T-helper 17 cell (primary cell): ENCODE measurements at places on chromosomes 11 and 22. TPM values are rescaled to one million over a fixed set of nuclear protein-coding genes. Genes with fewer than 3 reads are reported as not detected.

- DNase-seq, result no peak
Measured at GRCh38 chr22:39893526-39893925, at the start of gene ENTHD1. Gene ENTHD1, minus strand, starts transcription at chr22:39893760. Its CDS starts 6,012 bp downstream, at chr22:39887748.

DNA sequence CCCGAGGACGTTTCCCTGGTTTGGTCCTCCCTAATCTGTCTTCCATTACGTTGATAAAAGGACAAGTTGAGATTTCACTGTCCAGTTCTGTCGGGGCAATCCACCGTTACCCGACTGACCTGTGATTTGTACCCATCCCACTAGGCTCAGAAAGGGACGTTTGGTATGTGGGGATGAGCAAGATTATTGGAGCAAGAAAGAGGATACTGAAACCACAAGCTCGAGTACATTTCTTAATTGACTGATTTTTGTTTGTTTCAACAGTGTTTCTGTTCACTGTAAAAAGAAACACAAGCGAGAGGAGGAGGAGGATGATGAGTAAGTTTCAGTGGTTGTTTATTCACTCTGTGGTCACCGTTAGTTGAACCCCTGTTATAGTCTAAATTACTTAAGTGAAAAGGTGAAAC, 969 bp downstream of the CCDC117 start:
- DNase-seq, result no peak

- DNase-seq, result no peak
Measured at GRCh38 chr11:14288189-14288935, 70.6 kb downstream of the RRAS2 start.

Gene ALX4
- total RNA-seq, result not detected

DNA sequence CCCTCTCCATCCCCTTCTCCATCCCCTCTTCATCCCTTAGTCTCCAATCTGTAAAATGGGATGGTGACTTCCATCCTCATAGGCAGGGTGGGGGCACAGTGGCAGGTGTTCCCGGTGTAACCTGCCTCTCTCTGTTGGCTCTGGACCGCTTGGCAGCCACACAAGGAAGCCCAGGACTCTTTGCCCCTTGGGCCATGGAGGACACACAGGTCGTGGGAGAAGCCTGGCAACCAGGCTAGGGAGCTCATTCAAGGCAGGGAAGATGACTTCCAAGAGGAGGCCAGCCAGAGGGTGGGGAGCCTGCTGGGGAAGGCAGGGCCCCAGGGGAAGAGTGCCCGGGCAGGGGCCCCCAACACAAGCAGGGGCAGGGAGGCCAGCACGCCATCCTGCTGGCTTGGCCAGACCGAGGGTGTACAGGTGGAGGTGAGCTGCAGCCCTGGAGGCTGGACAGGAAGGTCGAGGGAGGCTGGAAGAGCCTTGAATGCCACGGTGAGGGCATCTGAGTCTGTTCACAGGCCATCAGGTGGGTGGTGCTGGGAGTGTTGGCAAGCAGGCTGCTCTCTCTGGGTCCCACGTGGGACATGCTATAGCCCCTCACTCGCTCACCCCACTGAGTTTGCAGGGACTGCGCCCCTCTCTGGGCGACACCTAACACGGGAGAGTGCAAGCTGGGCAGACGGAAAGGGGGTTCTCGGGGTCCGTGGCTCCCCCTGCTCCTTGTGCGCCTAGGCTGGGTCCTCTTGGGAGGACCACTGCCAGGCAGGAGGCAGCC, 15.5 kb upstream of the CTSD start:
- DNase-seq, result no peak
